ENCODE measurements at places on chromosomes 2 and 18.

DNA sequence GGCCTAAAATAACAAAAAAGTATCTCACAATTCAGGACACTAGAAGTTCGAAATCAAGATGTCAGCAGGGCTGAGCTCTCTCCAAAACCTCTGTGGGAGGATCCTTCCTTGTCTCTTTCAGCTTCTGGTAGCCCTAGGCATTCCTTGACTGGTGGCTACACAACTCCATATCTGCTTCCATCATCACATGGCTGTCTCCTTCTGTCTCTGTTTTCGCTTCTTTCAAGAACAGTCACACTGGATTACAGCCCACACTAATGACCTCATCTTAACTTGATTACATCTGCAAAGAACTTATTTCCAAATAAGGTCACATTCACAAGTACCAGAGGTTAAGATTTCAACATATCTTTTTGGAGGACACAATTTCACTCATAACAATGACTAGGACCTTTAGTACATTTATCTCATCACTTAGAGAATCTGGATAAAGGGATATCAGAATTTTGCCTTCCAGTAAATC lies 275.2 kb downstream of the IRS1 start:
- DNase-seq = no peak

DNA sequence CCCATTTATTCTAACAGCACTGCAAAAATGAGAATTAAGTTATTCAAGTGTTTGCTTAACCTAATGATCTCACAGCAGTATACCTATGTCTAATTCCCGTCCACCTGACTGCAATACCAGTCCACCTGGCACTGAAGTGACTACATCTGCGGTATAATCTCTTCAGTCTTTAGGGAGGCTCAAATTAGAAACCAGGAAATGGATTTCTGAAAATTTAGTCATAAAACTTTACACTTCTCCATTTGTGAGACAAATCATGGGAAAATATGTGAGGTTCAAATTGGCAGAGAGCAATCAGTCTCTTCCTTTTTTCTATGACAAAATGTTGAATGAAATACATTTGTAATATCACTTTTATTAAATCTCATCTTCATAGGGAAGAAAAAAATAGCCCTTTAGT lies 33.0 kb downstream of the FTCDNL1 start:
- DNase-seq = no peak

GRCh38 chr2:20615068-20615465 lies 35.8 kb downstream of the HS1BP3 start:
- DNase-seq = no peak

GRCh38 chr2:71687412-71687811 lies 234.1 kb downstream of the DYSF start:
- DNase-seq = no peak

- DNase-seq = no peak
Observed at GRCh38 chr2:121059651-121060649, 225.1 kb downstream of the TFCP2L1 start.

DNA sequence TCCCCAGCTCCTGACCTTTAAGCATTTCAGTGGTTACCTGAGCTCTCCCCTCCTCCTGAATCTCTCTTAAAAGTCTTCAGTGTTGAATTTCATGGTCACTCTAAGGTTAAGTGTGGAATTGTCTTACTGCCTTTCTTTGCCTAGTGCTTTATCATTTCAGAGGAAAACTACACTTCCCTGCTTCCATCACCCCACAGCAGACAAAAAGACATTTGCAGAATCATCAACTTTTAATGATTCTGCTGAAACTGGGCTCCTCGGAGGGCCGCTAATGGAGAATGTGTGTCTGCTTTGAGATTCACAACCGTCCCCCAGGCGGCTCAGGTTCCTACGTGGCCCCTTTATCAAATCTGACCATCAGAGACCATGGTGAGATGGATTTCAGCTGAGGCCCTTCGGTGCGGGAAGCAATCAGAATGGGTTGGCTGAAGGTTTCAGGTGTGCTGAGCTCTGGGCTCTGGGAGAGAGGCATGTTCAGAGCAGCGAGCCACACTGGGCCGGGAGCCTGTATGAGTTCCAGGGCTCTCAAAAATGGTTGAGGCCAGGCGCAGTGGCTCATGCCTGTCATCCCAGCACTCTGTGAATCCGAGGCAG lies 41.9 kb upstream of the TBC1D8 start:
- no peak for DNase-seq

GRCh38 chr2:36675579-36676282 lies 20.8 kb upstream of the VIT start:
- DNase-seq = no peak

GRCh38 chr2:85886590-85886989 lies 2.2 kb downstream of the ST3GAL5 start:
- DNase-seq = peak; percentile 35

DNA sequence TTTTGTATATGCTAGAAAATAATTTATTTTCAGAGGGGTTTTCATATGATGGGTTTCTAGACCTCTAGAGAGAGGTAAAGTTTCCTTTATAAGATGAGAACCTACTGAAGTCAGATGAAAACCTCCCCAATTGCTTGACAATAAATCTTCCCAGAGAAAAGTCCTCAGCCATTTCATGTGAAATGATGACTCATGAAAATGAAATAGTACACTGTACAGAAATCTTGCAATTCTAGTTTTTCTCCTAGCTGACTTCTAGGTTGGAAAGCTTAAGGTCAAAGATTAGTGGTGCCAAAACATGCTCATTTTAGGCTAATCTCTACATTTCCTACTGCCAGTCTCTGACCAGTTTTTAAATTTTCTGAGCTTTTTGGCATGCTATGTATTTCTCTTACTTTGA lies 826.5 kb upstream of the FSHR start:
- DNase-seq = no peak

DNA sequence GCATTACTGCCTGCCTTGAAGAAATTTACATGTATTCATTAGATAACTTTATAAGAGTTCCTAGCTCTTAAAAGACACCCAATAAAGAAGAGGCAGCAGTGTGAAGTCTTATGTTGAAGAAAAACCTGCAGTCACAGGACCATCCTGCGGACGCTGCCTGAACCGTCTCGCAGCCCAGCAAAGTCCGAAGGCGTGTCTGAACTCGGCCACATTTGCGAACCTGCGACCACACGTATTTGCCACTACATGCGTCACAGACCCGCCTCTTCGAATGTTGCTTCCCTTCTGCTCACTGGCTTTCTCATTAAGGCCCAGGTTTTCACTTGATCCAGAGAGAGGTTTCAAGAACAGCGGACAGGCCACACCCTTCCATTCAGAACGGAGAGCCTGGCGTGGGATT lies 41.2 kb downstream of the CNGA3 start:
- DNase-seq = no peak

- no peak for DNase-seq
Observed at GRCh38 chr18:34122724-34123334, 101.9 kb downstream of the NOL4 start.

DNA sequence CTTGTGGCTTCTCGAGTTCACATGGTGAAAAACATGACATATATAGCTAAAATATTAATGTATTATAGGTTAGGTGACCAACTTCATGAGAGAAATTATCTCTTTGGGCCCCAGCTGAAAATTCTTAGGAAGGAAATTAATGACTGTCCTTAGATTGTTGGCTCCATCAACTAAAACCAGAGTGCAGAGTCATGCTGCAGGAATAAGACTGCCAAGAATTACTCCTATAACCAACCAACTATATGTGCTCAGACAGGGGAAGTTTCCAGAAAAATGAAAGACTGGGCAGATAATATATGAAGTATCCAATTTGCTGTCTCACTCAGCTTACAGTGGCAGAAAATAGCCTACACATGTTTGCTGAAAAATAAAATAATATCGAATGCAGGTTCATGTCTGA lies 71.0 kb upstream of the TMEFF2 start:
- no peak for DNase-seq

GRCh38 chr2:201821080-201821479 lies 14.7 kb downstream of the CDK15 start:
- DNase-seq = no peak

- no peak for DNase-seq
Observed at GRCh38 chr2:182393270-182393760, 33.5 kb downstream of the PDE1A start.

Measured in stimulated activated CD4-positive, alpha-beta T cell treated with anti-CD3 and anti-CD28 coated beads, Interleukin-4, amount 100 ng/mL, for 48 hours (primary cell).